ENCODE measurements at places on chromosomes 11 and 22. TPM values are rescaled to one million over a fixed set of nuclear protein-coding genes. Genes with fewer than 3 reads are reported as not detected.

DNA sequence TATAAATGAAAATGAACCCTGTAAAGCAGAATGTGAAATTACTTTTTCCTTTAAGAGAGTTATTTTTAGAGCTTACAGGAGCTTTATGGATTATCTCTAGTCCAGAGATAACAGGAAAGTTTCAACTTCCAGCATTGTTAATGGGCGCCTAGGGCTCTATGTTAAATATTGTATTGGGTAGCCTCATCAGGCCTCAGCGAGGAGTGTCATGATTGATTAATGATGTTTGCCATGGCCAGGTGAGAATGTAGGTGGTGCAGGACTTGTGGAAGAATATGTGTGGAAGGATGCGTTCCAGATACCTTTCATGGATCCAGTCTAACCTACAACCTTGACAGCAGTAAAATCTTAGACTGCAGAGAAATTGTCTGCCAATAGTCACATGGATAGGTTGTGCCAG lies 50.6 kb downstream of the ME3 start:
- no peak for DNase-seq

DNA sequence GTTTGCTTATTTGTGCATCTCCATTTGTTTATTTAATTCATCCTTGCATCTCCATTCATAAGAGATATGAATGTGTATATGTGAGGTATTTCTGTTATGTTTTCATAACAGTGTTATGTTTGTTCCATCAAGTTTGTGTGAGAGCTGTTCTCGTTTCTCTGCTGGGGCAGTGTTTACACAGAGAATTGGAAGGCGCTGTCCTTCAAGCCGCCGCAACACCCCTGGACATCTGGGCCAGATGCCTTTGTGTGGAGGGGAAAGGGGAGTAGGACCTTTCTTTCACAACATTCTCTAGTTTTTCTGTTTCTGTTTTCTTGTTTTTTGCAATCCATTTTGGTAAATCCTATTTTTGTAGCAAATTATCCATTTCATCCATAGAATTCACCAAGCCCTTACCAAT lies 7.0 kb upstream of the TM7SF2 start:
- peak; percentile 59 for DNase-seq

- DNase-seq, result no peak
These were observed 93.2 kb upstream of the RTL6 start for GRCh38 chr22:44591146-44591790.

Gene FGF4
- not detected for polyA plus RNA-seq

DNA sequence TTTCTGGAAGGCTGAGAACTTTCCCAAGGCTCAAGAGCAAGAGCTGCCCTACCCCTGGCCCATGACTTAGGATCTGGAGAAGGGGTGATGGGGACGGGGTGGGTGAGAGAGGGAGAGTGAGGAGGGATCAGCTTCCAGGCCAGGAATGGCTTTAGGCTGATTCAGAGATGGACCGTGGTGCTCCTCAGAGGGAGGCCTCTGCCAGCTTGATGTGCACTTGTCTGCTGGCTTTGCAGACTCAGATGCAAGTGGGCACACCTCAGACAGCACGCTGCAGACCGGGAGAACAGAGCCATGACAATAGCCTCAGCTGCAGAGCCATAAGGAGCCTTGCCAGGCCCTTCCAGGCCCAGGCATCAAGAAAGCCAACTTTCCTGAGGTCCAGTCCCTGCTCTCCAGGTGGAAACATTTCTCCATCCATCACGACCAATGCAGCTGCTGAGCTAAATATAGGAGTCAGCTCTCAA lies 41.3 kb downstream of the ALX4 start:
- no peak for DNase-seq

DNA sequence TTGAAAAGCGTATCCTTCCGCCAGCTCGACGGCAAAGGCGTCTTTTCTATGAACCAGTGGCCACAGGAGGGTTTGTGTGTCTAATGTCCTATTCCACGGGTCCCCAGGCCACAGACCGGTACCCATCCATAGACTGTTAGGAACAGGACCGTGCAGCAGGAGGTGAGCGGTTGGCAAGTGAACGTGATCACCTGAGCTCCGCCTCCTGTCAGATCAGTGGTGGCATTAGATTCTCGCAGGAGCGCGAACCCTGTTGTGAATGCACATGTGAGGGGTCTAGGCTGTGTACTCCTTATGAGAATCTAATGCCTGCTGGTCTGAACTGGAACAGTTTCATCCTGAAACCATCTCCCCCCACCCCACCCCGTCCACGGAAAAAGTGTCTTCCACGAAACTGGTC lies 62.7 kb upstream of the KCNQ1OT1 start:
- DNase-seq, result no peak
